Ovary (tissue), 10 donors: ENCODE measurements at places on chromosomes 5 and 9. TPM values are rescaled to one million over a fixed set of nuclear protein-coding genes. Genes with fewer than 3 reads are reported as not detected.

F12 gene
- total RNA-seq: 0.28 TPM

ADAMTS19 gene
- total RNA-seq: 3.5 TPM

KCNMB1 gene
- 3.3 TPM for total RNA-seq

OTP gene
- not detected for total RNA-seq

ARID3C gene
- not detected for total RNA-seq

- DNase-seq: no peak
Observed at GRCh38 chr5:78639791-78640190, 8.8 kb downstream of the LHFPL2 start.

DNA sequence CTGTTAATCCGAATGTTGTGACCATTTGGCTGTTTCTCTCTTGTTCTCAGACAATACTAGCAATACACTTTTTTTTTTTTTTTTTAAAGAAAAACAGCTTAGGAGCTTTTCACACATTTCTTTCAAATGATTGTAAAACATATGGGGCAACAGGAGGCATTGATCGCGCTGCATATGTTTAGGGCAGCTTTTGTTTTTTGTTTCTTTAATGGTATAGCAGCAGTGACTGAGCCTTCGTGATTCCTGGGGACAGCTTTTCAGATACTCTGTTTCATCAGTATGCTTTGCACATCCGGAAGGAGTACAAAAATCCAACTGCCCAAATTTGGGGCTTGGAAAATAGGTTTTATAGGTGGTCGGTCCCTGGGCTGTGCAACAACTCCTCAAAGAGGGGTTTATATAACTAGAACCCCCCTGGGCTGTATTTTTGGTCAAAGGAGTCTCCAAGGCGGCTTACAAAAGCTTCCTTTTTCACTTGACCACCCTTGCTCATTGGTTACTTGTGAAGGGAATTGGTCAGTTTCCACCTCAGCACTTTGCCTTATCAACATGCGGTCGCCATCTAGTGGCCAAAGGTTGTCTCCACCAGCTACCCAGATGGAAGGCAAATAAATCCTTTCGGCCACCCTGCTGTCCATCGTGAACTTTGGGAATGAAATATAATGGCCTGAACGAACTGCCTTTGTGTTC, 91.8 kb downstream of the PDE6A start:
- DNase-seq: peak; percentile 80

GRCh38 chr9:137255448-137256114, 454 bp downstream of the NELFB start:
- no peak for DNase-seq

DNA sequence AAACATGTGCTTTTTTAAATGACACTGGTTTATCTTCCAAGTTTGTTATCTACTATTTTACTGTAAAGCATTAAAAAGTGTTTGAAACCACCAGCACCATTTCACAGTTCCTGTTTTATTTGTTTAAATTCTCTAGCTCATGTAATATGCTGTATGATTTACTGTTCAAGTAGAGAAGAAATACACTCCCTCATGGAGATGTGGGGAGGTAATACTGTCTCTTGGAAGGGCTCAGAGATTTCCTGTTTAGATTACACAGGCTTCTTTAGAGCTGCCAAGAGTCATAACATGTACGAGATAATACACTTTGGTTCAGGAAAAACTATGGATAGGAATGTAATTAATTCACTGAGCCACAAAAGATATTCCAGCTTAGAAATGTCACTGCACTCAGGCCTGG, 135.0 kb upstream of the CCDC152 start:
- DNase-seq: no peak

DNA sequence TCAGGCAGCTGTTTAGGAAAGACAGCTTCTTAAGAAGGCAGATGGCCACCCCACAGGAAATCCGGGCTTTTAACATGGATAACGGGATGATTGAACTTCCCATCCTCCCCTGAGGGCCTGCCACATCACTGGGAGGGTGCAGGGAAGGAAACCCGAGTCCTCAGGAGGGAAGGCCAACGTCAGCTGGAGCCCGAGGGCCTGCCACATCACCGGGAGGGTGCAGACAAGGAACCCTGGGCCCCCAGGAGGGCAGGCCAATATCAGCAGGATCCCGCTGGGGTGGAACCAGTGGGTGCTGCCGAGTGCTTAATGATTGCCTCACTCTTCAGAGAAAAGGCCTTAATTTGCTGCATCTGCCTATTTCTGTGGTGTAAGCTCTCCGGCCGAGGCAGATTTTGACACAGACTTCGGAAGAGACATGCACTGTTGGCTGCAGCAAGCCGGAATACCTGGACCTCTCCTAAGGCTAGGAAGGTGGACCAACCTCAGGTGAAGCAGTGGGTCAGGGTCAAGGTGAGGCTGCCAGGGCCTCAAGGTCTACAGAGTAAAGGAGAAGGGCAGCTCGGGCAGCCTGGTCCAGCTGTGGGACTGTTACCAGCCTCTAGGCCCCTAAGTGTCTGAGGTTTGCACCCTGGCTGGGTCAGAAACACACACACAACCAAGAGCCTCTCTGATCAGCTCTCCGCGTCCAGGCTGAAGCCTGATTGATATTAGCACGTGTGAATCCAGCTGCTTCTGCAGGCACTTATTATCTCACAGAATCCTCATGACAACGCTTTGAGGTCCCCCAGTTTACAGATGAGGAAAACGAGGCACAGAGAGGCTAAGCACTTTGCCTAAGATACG, 14.8 kb upstream of the COL5A1 start:
- DNase-seq: peak; percentile 9

DNA sequence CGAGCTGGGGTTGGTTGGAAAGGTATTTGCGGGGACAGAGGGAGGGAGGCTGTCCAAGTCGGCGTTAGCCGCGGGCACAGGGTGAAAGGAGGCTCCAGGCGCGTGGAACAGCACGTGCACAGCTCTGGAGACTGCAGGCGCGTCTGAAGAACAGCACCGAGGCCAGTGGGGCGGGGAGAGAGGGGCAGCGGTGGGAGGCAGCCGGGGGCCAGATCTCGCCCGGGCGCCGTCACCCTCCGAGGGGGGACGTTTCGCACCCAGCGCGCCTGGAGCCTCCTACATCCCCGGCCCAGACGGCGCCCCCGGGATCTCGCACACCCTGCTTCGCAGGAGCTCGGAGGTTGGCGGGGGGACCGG, 79.6 kb downstream of the NTNG2 start:
- DNase-seq: no peak

GRCh38 chr9:34572092-34572491, 17.4 kb downstream of the CNTFR start:
- DNase-seq: no peak
